Activated CD4-positive, alpha-beta T cell treated with anti-CD3 and anti-CD28 coated beads, Interleukin-2, amount 10 ng/mL, durations not matched to agents 7 days and 5 days (primary cell): ENCODE measurements at places on chromosomes 6 and 20. TPM values are rescaled to one million over a fixed set of nuclear protein-coding genes. Genes with fewer than 3 reads are reported as not detected.

TDP2 gene
- 47.1 TPM for total RNA-seq

ECT2L gene
- not detected for total RNA-seq

DLK2 gene
- total RNA-seq, result not detected

FAM229B gene
- 1.5 TPM for total RNA-seq

WASF1 gene
- 0.46 TPM for total RNA-seq

BPIFB1 gene
- not detected for total RNA-seq

TREM1 gene
- total RNA-seq, result not detected

KCNK16 gene
- not detected for total RNA-seq

POPDC3 gene
- total RNA-seq, result not detected

MLN gene
- total RNA-seq, result not detected

HSPA12B gene
- not detected for total RNA-seq

CST5 gene
- total RNA-seq, result not detected

ADGRF4 gene
- not detected for total RNA-seq

ZBP1 gene
- 28.3 TPM for total RNA-seq
